Activated naive CD8-positive, alpha-beta T cell treated with anti-CD3 and anti-CD28 coated beads, Interleukin-2, amount 10 ng/mL, durations not matched to agents 7 days and 5 days (primary cell): ENCODE measurements at places on chromosomes 13 and 19. TPM values are rescaled to one million over a fixed set of nuclear protein-coding genes. Genes with fewer than 3 reads are reported as not detected.

DNA sequence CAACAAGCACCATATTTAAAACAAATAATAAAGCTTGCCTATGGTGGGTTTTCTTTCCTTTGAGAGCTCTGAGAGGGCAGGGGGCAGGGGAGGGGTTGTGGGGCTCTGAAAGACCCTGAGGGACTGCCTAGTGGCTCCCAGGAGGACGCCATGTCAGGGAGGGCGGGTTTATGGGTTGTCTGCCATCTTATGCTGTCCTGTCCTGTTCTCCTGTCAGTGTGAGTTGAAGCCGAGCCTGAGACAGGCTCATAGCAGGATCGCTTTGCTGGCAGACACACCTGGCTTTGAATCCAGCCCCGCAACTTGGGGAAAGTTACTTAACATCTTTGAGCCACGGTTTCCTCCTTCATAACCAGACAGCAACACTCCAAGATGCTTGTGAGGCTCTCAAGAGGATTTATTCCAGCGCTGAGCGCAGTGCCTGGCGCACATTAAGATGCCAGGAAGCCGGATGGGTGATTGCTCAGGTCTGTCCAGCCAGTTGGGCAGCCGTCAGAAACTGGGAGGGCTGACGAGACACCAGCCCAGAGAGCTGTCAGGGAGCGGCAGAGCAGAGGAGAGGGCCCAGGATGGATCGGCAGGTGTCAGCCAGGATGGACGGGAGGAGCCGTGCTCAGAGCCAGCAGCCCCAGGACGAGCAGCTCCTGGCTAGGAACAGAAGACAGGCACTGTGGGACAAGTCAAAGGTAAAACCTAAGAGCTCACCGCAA, 36.8 kb upstream of the C1QTNF9 start:
- peaks cover 80% of the 10 kb centered on the region for H3K4me1 ChIP-seq
- peak overlapping the region; percentile 98 for H3K27ac ChIP-seq
- no peaks in the 10 kb centered on the region for H3K27me3 ChIP-seq
- DNase-seq = no peak

The PEAK3 gene
- total RNA-seq = 0.14 TPM

- no peak for DNase-seq
- H3K36me3 ChIP-seq = peaks cover 22% of the 10 kb centered on the region
- H3K27me3 ChIP-seq = no peaks in the 10 kb centered on the region
- no peak overlapping the region for H3K4me3 ChIP-seq
Measured at GRCh38 chr19:9171393-9171991, 7.3 kb upstream of the OR7D2 start.

DNA sequence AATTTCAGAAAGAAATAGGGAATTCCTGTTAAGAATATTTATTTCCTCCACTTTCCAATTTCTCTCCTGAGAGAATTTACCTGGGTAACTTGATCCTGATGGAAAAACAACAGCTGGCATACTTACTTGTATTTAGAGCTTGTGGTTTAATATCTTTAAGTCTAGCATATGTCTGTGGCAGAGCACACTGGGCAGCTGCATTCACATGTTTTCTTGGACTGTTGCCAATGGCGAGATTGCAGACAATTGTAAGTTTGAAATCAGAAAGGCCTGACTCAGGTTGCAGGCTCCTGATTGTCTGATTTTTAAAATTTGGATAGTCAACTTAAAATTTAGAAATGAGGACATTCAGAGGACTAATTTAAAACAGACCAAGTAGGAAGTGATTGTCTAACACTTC, 66.9 kb downstream of the NHLRC3 start:
- no peak overlapping the region for H3K27ac ChIP-seq
- H3K27me3 ChIP-seq = peaks cover 4% of the 10 kb centered on the region
- DNase-seq = no peak
- no peaks in the 10 kb centered on the region for H3K36me3 ChIP-seq
- H3K4me3 ChIP-seq = no peak overlapping the region

The KLK6 gene
- not detected for total RNA-seq

DNA sequence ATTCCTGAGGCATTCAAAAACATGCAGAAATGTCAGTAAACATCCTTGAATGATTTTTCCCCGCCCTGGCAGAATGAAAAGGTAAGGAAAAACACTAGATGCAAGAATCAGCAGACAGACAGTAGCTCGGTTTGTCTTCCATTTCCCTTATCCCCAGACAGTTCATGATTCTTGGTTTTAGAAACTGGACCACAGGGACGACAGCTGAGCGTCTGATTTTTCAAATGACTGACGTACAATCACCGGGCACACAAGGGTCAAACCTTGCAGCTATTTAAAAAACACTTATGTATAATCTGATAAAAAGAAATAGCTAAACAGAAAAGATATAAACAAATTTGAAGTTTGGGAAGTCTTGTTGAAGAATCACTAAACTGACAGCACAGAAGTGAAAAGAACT, 47.1 kb downstream of the DCLK1 start:
- H3K27ac ChIP-seq = no peak overlapping the region
- DNase-seq = no peak
- H3K4me1 ChIP-seq = no peaks in the 10 kb centered on the region
- no peak overlapping the region for H3K4me3 ChIP-seq
- H3K27me3 ChIP-seq = no peaks in the 10 kb centered on the region

The KLHL1 gene
- not detected for total RNA-seq

DNA sequence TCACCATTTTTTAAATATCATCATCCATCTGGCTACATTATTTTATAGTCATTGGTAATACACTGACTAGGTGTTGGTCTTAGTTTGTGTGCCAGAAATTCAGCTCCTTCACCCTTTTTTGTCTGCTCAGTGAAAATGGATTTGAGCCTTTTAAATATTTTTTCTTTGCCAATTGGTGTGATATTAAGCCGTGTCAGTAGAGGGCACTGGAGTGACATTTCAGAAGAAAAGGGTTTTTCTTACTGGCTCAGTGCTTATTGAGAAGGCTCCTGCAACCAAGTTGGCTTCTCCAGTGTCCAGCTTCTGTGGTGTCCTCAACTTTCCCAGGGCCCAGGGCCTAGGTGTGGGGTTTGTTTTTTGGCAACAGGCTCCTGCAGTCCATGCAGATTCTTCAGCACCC, 546.6 kb downstream of the DACH1 start:
- no peaks in the 10 kb centered on the region for H3K4me1 ChIP-seq
- no peak overlapping the region for H3K4me3 ChIP-seq
- H3K36me3 ChIP-seq = no peaks in the 10 kb centered on the region
- no peak overlapping the region for H3K27ac ChIP-seq

DNA sequence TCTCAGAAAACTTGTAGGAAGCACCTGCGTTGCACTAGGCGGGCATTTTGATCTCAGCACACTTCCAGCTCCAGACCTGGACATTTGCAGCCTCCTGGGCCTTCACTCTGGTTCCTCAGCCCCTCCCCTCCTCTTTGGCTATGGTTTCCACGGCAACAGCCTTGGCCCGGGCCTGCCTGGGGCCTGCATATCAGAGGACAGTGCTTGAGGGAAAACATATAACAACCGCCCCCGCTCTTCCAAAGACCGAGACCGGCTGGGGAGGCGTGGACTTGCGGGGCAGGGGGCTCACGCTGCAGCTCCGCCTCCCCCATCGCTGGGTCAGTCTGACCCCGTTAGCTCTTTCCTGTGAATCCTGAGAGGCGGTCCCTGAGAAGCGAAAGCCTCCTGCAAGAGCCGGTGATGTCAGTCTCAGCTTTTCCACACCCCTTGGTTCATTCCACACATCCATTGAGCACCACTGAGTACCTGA, 125.7 kb upstream of the PEG3 start:
- H3K27ac ChIP-seq = no peak overlapping the region
- DNase-seq = no peak
- H3K36me3 ChIP-seq = no peaks in the 10 kb centered on the region

The NFIX gene
- total RNA-seq = 2.5 TPM

The ZSWIM4 gene
- total RNA-seq = 9.6 TPM

DNA sequence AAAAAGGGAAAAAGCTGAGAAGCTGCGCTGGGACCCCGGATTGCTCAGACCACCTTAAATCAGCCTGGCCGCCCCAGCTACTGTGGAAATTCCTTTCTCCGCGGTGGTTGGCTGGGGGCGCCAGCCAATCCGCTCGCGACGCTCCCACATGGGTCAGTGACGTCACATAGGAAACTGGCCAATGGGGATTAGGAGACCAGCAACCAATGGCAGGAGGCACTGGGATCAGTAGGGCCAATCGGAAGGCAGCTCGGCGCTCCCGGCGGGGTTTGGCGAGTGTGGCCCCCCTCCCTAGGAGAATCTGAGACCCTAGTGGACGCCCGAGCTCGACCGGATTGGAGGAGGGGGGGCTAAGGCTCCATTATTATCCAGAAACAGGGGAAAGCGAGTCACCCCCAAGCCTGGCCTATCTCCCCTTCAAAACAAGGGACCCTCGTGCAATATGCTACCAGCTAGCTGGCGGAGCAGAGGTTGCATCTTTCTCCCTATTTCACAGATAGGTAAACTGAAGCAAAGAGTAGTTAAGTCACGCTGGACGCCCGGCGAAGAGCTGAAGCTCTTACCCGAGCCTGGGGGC, 6.5 kb upstream of the TLE2 start:
- peaks cover 38% of the 10 kb centered on the region for H3K27me3 ChIP-seq
- peak overlapping the region; percentile 96 for H3K27ac ChIP-seq
- peak; percentile 88 for DNase-seq
- H3K36me3 ChIP-seq = no peaks in the 10 kb centered on the region
- peaks cover 16% of the 10 kb centered on the region for H3K4me1 ChIP-seq
- peak overlapping the region; percentile 83 for H3K4me3 ChIP-seq

GRCh38 chr13:42788601-42789000, 7.2 kb downstream of the FAM216B start:
- no peak for DNase-seq
- no peaks in the 10 kb centered on the region for H3K4me1 ChIP-seq
- H3K36me3 ChIP-seq = no peaks in the 10 kb centered on the region
- peaks cover 7% of the 10 kb centered on the region for H3K27me3 ChIP-seq

DNA sequence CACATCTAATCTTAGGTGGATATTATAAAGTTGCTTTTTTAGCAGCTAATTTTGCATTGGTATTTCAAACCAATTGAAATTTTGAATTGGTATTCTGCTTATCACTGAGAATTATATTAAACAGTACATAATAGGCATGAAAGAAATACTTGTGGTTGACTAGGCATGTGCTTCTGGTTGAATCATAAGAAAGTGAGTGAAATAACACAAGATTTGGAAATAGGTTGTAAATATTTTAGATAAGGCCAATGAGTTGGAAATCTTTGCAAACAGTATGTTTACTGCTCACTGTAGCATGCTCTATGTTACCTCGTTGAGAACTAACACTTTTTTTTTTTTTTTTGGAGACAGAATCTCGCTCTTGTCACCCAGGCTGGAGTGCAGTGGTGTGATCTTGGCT, 66.8 kb upstream of the RFC3 start:
- H3K4me1 ChIP-seq = no peaks in the 10 kb centered on the region
- no peak overlapping the region for H3K4me3 ChIP-seq
- H3K27ac ChIP-seq = no peak overlapping the region
- peaks cover 3% of the 10 kb centered on the region for H3K27me3 ChIP-seq
- no peaks in the 10 kb centered on the region for H3K36me3 ChIP-seq

The JSRP1 gene
- total RNA-seq = 1.4 TPM

The SMAD9 gene
- not detected for total RNA-seq

DNA sequence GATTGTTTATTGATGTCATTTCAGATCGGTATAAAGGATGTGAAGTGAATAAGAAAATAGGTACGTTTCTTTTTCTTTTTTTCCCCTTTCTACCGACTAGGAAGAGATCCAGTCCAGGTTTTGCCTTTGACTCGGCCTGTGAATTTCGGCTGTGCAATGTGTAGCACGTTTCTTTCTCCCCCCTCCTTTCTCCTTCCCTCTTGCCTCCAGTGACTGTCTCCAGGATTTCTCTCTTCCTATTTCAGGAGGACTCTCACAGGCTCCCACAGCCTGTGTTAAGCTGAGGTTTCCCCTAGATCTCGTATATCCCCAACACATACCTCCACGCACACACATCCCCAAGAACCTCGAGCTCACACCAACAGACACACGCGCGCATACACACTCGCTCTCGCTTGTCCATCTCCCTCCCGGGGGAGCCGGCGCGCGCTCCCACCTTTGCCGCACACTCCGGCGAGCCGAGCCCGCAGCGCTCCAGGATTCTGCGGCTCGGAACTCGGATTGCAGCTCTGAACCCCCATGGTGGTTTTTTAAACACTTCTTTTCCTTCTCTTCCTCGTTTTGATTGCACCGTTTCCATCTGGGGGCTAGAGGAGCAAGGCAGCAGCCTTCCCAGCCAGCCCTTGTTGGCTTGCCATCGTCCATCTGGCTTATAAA, at the start of gene GPC6:
Gene GPC6, plus strand, starts transcription at position 185 of the 657 bp plus-strand sequence.
- no peaks in the 10 kb centered on the region for H3K36me3 ChIP-seq
- peak within 1 kb of the TSS; percentile 19 for H3K4me3 ChIP-seq
- no peaks in the 10 kb centered on the region for H3K4me1 ChIP-seq
- DNase-seq = no peak

DNA sequence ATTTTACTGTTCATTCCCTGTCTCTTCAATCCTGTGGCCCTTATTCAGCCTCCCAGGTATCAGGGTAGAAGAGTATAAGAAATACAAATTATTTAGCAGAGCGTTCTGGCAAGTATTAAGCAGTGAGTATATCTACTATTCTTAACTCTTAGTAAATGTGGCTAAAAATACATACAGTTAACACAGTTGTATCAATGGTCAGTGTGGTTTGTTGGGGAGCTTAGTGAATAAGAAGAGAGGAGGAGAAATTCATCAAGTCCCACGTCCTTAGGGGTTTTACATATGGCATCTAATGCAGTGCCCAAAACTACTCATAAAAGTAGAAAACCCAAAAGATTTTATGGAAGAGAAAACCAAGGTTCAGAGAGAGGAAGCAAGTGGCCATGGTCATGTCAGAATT, 691.0 kb upstream of the SGCG start:
- H3K27me3 ChIP-seq = no peaks in the 10 kb centered on the region
- no peaks in the 10 kb centered on the region for H3K4me1 ChIP-seq
- H3K36me3 ChIP-seq = no peaks in the 10 kb centered on the region
- no peak overlapping the region for H3K27ac ChIP-seq
- no peak overlapping the region for H3K4me3 ChIP-seq
- DNase-seq = no peak

The KLK7 gene
- total RNA-seq = not detected

GRCh38 chr13:98994896-98995295, 17.0 kb upstream of the DOCK9 start:
- H3K27ac ChIP-seq = peak overlapping the region; percentile 32
- H3K36me3 ChIP-seq = peaks cover 15% of the 10 kb centered on the region
- peaks cover 41% of the 10 kb centered on the region for H3K4me1 ChIP-seq
- peak overlapping the region; percentile 6 for H3K4me3 ChIP-seq
- no peaks in the 10 kb centered on the region for H3K27me3 ChIP-seq
- DNase-seq = no peak

DNA sequence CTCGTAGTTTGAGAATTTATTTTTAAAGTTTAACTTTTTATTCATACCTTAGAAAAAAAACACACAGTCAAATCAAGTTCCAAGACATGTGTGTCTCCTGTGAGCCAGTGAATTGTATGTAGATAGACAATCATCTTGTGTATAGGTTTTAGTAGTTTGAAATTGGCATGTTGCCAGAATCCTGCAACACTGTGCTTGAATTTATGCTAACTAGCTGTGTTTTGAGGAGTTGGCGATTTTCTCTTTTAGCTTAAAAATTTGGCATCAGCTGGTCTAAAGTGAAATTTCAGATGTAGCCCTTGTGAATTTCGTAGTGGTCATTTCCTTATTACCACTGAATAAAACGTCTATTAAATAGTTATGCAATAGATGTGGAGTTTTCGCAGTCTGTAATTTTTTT, 213.2 kb downstream of the ATP8A2 start:
- H3K4me1 ChIP-seq = no peaks in the 10 kb centered on the region
- no peaks in the 10 kb centered on the region for H3K36me3 ChIP-seq
- no peak overlapping the region for H3K4me3 ChIP-seq
